ENCODE measurements at places on chromosomes 7 and 10.

DNA sequence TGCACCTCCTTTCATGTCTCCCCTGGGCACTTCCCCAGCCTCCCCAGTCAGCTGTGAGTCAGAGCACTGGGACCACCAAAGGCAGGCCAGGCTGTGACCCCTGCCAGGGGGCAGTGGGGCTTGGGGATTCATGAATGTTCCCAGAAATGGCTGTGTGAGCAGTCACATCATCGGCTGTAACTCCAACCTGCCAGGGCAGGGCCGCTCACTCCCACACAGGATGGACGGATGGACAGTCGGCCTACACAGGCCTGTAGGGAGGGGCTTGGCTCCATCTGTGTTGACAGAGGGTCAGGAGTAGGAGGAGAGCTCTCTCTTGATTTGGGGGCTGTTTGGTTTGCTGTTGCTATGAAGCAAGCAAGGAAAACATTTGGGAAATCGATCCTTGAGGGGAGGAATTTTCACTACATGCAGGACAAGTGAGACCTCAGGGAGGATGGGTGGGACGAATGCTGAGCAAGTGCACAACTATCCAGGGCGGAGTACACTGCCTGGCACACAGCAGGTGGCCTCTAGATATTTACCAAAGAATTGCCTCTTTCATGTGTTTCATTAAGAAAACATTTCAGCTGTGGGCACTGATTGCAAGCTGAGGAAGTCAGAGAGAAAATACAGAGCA lies 2.9 kb upstream of the IGFBP1 start:
- DNase-seq, result peak; percentile 89

DNA sequence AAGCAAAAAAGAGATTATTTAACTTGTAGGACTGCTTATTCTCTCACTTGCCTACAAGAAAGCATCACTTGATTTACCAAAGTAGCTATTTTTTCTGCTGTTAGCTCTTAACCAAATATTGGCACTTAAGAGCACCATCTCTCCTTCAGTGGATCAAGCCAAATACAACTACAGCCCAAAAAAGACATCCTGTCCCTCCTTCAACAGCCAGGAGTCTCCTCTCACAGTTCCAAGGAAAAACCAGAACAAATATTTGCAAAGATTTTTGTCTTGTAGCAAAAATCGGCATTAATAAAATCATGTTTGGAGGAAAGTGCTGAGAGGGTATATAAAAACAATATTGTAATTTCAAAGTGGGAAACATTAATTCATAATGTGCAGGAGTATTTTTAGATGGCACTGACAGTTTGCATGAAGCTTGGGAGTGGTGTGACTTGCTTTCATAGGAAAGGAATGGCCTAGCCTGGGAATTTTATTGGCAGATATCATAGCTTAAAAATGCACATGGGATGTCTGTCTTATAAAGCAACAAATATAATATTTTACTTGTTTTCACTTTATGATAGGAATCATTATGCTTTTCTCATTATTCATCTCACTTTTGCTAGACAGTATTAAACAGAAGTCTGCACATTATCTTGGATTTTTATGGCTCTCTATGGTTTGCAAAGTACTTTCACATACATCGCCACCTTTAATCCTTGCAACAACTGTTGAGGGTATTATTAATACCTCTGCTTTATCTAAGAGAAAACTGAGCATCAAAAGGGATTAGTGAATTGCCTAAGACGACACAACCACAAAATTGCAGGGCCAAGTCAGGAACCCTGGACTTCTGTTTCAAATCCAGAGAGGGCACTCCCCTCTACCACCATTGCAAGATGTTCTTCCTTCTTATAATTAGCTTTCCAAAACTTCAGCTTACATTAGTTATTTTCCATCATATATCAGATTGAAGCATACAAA lies 103.5 kb downstream of the AGMO start:
- no peak for DNase-seq

GRCh38 chr10:133361227-133361626 lies 3.4 kb upstream of the FUOM start:
- no peak for DNase-seq

- DNase-seq, result no peak
These were observed 71.6 kb downstream of the CCDC71L start for GRCh38 chr7:106589198-106589879.

GRCh38 chr7:70637726-70638125 lies 494.2 kb upstream of the GALNT17 start:
- DNase-seq, result no peak

- no peak for DNase-seq
These were observed 54.2 kb downstream of the TBATA start for GRCh38 chr10:70730955-70731354.
